Neuronal stem cell (in vitro differentiated cells): ENCODE measurements at places on chromosomes 4 and X.

- no peak for DNase-seq
These were observed 12.1 kb downstream of the HEPH start for GRCh38 chrX:66176134-66176533.

- DNase-seq, result no peak
These were observed 124.4 kb upstream of the PUDP start for GRCh38 chrX:7272346-7272745.

- no peak for DNase-seq
These were observed 1199.1 kb downstream of the ADGRL3 start for GRCh38 chr4:62399242-62399641.

DNA sequence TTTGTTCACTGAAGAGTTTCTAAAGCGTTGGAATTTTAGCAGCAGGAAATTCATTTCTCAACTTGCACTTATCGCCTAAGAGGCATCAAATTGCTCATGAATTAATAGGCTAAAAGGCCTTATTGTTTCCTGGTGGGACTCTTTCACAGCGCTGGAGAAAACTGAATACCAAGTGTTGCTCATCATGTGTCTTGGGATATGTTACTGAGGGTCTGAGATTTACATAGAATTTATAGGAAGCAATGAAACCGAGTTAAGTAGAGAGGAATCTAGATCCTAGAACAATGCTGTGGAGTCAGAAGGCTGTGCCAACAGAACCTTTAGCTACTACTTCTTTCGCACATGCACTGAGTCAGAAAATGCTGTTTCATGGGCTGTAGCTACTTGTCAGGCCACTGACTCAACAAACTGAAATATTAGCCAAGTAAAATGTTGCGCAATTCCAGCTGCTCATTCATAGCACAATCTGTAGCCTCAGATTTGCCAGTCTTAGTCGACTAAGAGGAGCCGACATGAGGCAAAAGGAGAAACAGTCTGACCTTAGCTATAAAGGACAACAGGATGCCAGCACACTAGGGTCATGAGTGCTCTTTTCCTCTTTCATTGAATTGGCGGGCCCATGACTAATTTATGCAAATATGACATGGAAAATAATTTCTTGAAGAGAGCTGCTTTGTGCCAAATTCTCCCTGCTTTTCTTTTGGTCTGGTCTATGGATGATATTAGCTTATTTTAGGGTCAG lies 35.9 kb upstream of the CXCL8 start:
- no peak for DNase-seq

DNA sequence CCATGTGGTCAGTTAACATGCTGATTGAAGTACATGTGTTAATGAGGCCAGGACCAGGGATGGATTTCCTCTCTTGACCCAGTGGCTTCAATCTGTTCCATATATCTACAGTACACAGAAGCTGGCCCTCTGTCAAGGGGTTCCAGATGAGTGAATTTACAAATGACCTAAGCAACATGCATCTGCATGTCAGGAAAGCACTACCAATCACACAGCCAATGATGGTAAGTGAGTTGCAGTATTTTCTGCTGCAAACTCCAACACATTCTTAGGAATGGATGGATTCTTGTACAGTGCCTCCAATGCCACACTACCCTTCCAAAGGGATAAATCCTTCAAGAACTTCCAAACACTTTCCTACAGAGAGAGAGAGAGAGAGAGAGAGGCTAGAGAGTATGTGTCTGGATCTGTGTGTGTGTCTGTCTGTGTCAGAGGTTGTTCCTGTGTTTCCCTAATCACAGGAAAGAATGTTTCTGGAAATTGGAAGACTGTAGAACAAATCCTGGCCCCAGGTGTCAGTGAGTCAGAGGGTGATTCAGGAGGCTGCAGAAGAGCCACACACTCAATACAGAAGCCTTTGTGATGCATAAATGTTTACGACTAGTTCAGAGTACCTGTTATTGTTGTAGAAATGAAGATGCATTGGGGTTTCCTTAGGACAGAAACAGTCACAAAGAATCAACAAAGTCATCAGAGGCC lies 107.5 kb downstream of the GUCY2F start:
- DNase-seq, result no peak

GRCh38 chr4:81565142-81565870 lies 93.6 kb upstream of the RASGEF1B start:
- peak; percentile 4 for DNase-seq

DNA sequence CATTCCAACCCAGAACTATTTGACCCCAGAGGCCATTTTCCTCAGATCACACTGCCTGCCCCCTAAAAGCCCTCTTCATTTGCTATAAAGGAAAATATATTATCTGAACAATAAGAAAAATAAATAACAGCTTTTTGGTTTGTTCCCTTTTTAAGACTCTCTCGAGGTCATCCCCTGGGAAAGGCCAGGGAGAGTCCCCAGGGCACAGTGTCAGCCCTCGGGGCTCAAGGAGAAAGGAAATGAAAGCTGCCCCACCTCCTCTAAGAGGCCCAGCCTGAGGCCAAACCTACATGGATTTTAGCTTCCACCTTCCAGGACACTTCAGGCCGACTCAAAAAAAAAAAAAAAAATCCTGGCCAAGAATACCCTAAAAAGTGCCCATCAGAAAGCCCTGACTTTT lies 97.6 kb downstream of the SH3KBP1 start:
- no peak for DNase-seq

GRCh38 chr4:44804301-44804700 lies 77.9 kb upstream of the GNPDA2 start:
- DNase-seq, result no peak

GRCh38 chrX:129512409-129512808 lies 10.9 kb downstream of the SMARCA1 start:
- no peak for DNase-seq

GRCh38 chr4:161438096-161438495 lies 725.7 kb downstream of the FSTL5 start:
- DNase-seq, result no peak

- DNase-seq, result no peak
These were observed 32.0 kb downstream of the ZNF185 start for GRCh38 chrX:152929898-152930297.

- no peak for DNase-seq
These were observed 113.8 kb downstream of the SYNPO2 start for GRCh38 chr4:119002476-119002875.

- no peak for DNase-seq
These were observed 162.7 kb upstream of the CPXCR1 start for GRCh38 chrX:88584283-88584682.

GRCh38 chr4:1042352-1043055 lies 31.1 kb downstream of the FGFRL1 start:
- no peak for DNase-seq

- no peak for DNase-seq
These were observed 18.7 kb downstream of the SEPSECS start for GRCh38 chr4:25141592-25141991.

DNA sequence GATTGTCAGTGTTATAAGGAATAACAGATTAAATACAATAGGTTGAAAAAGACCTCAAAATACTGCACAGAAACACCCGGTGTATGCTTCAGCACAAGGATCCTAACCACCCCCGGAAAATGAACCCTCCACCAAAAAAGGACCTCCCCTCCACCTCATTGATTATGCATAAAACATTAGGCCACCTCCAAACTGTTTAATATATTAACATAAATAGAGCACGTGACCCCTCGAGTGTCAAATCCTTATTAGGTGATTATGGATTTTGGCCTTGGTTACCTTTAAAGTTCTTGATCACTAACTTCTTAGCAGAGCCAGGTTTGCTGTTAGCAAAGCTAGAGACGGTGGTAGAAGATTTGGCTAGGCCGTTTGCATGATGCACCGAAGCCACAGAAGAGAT lies 958 bp downstream of the CUL4B start:
- DNase-seq, result no peak

- no peak for DNase-seq
These were observed 502.9 kb downstream of the ANKRD50 start for GRCh38 chr4:124209626-124210025.

GRCh38 chr4:148341980-148342800 lies 100.0 kb downstream of the NR3C2 start:
- no peak for DNase-seq

DNA sequence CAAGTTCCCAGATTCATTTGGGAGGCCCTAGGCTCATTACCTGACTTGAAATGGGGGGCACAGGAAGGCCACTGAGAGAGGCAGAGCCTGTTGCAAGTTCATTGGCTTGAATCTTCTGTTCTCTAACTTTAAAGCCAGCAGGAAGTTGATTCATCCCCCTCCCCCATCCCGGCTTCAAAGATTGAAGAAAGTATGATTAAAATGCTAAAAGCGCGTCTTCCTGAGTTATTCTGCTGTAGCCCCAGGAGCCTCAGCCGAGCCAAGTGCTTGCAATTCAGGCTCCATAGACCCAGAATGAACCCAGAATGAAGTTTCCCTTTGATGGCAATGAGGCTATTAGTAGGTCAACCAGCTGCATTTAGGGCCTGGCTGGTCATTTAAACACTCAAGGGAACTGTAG lies 14.7 kb downstream of the CHST7 start:
- DNase-seq, result no peak

DNA sequence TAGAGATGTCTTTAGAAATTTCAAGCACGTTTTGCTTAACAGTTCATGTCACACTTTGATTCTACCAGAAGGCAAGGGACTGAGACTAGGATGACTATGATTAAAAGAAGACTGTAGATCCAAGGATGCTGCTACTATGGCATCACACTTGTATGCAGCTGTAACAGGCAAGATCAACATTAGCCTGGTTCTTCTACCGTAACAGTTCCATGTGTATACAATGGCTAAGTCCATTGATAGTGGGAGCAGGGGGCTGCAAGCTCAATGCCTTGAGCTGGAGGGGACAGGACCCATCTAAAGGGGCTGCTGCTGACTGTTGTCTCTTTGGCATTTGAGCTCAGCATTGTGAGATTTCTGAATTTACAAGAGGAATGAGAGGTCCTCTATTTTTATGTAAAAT lies 212.0 kb downstream of the APBB2 start:
- no peak for DNase-seq

GRCh38 chrX:19739683-19740082 lies 147.7 kb downstream of the SH3KBP1 start:
- peak; percentile 2 for DNase-seq

DNA sequence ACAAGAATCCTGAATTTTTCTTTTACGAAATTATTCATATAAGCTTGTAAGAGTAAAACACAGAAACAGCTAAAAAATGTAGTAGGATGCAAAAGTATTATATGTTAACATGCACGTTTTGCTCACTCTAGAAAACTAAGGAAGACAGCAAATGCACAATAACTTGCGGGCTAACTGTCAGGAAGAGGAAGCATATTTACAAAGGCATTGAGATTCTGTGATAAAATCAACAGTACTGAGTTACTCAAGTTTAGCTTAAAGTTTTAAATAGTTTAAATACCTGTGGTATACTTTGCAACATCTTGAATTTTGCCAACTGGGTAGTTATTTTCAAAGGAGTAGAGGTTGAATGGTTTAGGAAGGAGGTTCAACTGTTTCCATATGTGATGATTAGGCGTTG lies 37.0 kb downstream of the SH2D1A start:
- DNase-seq, result no peak

GRCh38 chr4:79917246-79917645 lies 155.8 kb downstream of the ANTXR2 start:
- peak; percentile 15 for DNase-seq

DNA sequence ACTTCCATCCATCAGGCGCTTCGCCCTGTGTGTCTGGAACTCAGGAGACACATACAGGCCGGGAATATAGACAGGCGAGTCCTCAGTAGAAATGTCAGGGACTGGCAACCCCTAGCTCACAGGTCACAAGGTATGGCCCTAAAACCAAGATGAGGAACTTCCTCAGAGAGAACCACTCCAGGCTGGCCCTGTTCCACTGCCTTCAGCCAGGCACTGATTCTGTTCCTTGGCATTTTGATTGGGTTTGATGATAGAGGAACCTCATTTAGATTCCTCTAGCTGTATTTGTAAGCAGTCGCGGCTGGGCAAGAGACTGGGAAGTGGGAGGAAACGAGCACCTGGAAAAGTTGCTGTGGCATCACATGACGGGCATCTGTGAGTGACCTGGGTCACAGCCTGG lies 8.1 kb downstream of the HPSE start:
- DNase-seq, result no peak

- DNase-seq, result no peak
These were observed 426 bp downstream of the PORCN start for GRCh38 chrX:48509245-48509590.

DNA sequence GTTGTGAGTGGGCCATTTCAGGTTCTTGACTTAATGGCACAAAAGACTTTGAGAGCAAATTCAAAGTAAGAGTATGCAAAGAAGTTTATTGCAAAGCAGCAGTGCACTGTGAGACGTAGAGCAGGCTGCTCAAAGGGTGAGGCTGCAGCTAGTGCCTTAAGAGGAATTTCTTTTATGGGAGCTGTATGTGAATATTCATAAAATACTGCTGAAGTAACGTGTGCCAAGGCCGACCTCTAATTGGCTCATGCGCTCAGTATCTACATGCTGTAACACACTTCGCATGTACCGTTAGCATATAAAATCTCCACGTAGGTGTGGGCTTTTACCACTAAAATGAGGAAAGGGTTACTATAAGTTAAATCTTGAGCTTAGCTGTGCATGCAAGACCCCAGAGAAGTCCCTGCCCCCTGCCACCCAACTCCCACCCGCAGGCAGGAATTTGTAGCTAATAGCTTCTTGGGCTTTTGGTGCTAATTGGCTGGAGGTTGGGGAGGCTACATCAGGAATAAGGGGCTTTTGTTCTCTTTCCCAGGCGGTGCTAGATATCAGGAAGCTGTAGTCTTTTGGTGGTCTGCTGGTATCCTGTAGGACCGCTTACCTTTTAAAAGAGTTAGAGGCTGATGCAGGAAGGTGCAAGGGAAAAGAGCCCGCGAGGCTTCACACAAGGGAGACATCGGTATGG lies 47.6 kb downstream of the FSTL5 start:
- peak; percentile 45 for DNase-seq

- DNase-seq, result no peak
These were observed 151.6 kb downstream of the EMCN start for GRCh38 chr4:100366213-100366612.

DNA sequence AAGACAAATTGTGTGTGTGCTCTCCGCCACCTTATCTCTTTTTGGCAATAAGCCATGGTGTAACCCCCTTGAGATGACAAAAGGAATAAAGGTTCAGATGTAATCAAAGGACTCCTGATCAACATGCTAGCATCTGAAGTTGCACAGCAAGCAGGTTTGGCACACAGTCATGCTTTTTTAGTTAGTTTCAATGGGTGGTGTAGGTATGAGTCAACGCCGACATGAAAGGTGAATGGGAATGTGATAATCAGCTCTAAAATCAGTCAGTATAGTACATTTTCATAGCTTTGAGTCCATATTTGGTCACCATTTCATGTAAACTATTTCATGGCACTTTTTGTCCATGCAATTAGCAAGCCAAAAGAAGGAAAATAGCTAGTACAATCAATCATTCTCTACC lies 50.4 kb upstream of the ETNPPL start:
- no peak for DNase-seq

- DNase-seq, result no peak
These were observed 87.5 kb downstream of the PALLD start for GRCh38 chr4:168584321-168584771.

DNA sequence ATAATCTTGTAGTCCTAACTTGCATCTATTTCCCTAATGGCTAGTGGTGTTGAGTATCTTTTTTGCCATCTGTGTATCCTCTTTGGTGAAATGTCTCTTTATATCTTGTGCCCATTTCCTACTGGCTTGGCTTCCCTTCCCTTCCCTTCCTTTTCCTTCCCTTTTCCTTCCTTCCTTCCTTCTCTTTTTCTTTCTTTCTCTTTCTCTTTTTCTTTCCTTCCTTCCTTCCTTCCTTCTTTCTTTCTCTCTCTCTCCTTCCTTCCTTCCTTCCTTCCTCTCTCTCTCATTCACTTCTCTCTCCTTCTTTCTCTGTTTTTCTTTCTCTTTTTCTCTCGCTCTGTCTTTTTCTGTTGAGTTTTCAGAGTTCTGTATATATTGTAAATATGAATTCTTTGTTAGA lies 61.5 kb upstream of the SLC4A4 start:
- no peak for DNase-seq
